ENCODE measurements at places on chromosomes 1 and 21. TPM values are rescaled to one million over a fixed set of nuclear protein-coding genes. Genes with fewer than 3 reads are reported as not detected.

CHIT1 gene
- not detected for total RNA-seq

NPR1 gene
- not detected for total RNA-seq

TMEM81 gene
- total RNA-seq, result 1.9 TPM

GPA33 gene
- total RNA-seq, result not detected

RSBN1 gene
- 5.9 TPM for total RNA-seq

DNA sequence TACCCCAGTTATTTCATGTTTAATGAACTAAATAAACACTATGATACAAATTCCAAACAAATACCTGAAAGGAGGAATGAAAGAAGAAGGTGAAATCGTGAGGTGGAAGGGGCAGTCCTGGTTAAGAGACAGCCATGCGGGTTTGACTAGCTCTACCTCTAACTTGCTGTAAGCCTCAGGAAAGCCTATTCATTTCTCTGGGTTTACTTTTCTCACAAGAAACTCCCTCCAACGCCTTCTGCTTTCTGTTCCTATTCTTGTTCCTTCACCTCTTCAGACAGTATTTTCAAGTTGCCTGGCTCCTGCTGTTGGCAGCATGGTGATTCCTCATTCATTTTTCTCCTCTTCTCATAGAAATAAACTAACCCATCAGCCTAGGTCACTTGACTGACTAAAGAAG lies 92.4 kb downstream of the NTPCR start:
- no peak for DNase-seq

- DNase-seq, result no peak
Measured at GRCh38 chr1:101308935-101309333, 72.1 kb downstream of the S1PR1 start.

- no peak for DNase-seq
Measured at GRCh38 chr1:80047791-80048190, 1041.3 kb upstream of the ADGRL4 start.

DNA sequence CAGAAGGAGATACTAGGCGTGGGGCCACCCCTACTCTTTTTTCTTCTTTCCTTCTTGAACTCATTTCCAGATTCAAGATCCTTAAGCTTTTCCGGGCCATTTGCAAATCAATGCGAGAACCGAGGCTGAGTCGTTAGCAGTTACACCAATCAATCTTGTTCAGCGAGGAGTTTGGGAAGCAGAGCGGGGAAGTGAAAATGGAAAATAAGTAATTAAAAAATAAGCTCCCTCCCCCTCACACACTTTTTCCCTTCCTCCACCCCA lies 1.7 kb upstream of the NEGR1 start:
- peak; percentile 2 for DNase-seq

- DNase-seq, result no peak
Measured at GRCh38 chr1:181140891-181141290, 52.4 kb downstream of the IER5 start.

GRCh38 chr21:44082648-44083440 lies 24.4 kb upstream of the PWP2 start:
- no peak for DNase-seq

DNA sequence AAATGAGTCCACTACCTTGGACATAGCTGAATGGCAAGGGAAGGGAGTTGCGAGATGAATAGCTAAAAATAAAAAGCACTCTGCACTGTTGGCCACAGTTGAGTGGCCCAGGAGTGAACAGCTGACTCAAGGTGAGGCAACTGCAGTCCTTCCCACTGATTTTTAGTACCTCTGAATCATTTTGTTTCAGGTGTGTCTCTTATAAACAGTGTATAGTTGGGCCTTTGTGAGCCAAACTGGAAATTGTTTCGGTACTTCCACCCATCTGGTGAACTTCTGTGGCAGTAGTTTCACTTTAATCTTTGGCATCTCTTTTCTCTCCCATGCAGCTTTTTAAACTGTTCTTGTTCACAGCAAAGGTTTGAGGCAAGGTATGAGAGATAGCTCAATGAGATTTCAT lies 122.7 kb downstream of the VAV3 start:
- DNase-seq, result no peak
